ENCODE measurements at places on chromosomes 16 and 17.

GRCh38 chr16:79991969-79992368 lies 391.4 kb upstream of the MAF start:
- DNase-seq = no peak

- DNase-seq = peak; percentile 96
Observed at GRCh38 chr16:29806099-29806579, at the start of gene MAZ. MAZ (plus strand) TSS chr16:29806529; CDS start chr16:29806702, 173 bp downstream.

- no peak for DNase-seq
Observed at GRCh38 chr16:54143934-54144571, 142.5 kb downstream of the IRX3 start.

- no peak for DNase-seq
Observed at GRCh38 chr17:77439189-77440018, 298.6 kb downstream of the SEC14L1 start.

DNA sequence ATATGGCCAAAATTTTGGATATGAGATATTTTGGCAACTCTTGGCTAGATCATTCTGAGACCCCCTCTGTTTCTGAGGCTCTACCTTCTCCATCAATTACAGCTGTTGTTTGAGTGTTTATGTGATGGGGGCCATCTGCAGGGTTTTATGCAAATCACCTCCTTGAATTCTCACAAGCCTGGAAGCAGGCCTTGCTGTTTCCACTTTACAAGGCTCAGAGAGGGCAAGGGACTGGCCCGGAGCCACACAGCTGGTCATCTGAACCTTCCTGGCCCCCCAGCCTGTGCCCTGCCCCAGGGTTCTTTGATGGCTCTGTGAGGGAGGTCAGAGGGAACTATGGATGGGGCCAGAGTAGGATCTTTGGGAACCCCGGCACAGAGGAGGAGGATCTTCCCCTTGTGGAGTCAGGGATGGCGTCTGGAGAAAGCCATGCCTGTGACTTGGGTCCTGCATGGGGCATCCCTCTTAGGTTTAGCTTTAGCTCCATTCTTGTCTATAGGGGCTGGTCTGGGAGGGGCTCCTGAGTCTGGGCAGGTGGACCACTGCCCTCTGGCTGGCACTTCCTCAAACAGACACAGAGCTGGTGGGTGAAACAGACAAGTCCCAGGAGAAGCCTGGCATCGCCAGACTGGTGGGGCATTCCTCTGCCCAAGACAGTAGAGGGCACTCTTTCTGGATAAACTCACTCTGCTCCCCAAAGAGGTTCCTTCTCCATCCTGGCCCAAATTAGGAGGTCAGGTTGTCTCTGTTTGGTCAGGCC lies 26.2 kb downstream of the IL21R start:
- no peak for DNase-seq

DNA sequence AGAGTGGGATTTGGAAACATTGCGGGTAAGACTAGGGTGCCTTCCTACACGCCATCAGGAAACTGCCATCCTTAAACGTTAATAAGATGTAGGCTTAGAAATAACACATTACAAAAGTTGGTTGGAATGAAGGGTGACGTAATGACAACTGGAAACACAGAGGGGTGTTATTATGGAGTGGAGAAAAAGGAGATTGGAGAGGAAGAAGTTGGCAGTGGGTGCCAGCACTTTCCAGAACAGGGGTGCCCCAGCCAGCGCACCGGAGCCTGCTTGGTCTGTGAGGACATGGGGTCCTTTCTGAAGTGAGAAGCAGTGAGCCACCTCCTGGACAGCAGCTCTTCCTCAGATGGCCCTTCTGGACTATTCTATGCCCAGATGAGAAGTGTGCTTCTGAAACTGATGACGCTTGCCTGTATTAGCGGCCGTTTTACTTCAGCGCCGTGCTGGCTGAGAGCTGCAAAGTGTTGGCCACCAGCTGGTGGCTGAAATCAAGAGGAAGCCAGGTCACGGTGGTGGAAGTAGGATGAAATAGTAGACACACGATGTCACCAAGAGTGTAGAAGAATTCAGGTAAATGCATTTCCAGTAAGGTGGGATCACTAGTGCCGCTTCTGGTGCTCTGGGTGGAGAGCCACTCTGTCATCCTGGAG lies 244.8 kb downstream of the NTN1 start:
- no peak for DNase-seq

GRCh38 chr17:83077411-83077810 lies 2.0 kb upstream of the METRNL start:
- DNase-seq = no peak

- DNase-seq = peak; percentile 48
Observed at GRCh38 chr17:48351911-48352332, 78.1 kb downstream of the SKAP1 start.

GRCh38 chr16:87687126-87687910 lies 78.5 kb downstream of the KLHDC4 start:
- no peak for DNase-seq

- DNase-seq = no peak
Observed at GRCh38 chr16:55372792-55373488, 48.9 kb downstream of the IRX6 start.

DNA sequence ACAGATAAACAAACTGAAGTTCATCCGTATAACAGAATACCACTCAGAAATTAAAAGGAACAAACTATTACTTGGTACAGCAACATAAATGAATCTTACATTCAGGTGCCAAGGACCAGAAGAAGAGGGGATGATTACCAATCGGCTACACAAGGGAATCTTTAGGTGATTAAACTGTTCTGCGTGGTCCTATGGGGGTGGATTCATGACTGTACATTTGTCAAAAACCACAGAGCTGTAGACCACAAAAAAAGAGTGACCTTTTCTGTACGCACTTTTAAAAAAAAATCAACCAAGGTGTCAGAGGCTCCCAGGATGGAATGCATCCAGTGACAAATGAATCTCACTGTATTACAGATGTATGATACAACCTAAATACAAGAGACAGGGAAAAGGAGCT lies 110.8 kb downstream of the CDYL2 start:
- no peak for DNase-seq

DNA sequence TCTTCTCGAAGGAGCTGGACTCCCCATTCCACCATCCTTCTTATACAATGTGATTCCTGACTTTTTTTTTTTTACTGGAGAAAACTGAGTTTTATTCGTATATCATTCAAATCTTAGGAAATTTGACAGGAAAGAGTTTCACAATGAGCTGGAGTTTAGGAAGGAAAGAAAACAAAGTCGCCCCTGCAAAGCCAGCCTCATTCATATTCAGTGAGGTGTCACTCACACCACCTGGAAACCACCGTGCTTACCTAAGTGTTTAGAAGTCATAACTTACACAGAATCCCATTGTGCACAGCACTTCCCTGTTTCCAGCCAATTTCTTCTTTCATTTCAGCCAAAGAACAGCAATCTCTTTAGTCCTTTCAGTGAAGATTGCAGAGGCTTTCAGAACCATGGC lies 90.3 kb upstream of the CHMP6 start:
- DNase-seq = no peak

- DNase-seq = no peak
Observed at GRCh38 chr17:35099908-35100307, 19.8 kb downstream of the RAD51D start.

- peak; percentile 90 for DNase-seq
Observed at GRCh38 chr16:23424292-23424958, 28.6 kb downstream of the COG7 start.

GRCh38 chr16:84976644-84977400 lies 34.5 kb downstream of the ZDHHC7 start:
- no peak for DNase-seq

GRCh38 chr16:81693744-81694303 lies 85.3 kb upstream of the PLCG2 start:
- DNase-seq = no peak

DNA sequence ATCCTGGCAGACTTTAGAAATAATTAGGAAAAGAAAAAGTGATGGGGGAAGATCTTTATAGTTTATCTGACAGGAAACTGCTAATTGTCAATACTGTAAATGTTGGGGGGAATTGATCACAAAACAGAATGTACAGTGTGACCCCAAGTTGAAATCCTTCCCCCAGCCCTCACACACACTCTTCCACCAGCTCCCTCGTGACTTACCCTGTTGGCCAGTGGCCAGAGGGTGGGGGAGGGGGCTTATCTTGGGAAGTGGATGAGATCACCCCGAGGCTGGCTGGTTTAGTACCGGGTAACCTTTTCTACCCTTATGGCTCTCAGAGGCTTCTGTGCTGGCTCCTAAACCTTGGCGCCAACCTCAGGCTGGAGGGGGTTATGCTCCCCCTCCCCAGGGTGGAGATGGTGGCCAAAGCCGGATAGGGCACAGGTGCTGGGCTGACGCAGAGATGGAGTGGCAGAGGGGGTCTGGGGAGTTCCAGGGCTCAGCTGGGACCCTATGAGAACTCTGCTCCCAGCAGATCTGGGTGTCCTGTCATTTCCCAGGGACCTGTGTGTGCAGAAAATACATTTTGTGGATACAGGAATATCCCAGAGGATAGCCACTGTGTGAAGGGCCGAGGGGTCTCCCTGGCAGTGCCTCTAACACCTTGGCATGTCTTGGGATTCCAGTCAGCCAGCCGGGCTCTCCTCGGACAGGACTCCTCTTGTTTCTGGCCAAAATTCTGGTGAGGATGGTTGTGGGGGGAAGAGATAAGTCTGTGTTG lies 18.6 kb downstream of the CDH16 start:
- peak; percentile 59 for DNase-seq

- no peak for DNase-seq
Observed at GRCh38 chr16:47392081-47392480, 68.8 kb downstream of the ITFG1 start.

GRCh38 chr17:16037636-16038035 lies 38.0 kb downstream of the TTC19 start:
- no peak for DNase-seq

DNA sequence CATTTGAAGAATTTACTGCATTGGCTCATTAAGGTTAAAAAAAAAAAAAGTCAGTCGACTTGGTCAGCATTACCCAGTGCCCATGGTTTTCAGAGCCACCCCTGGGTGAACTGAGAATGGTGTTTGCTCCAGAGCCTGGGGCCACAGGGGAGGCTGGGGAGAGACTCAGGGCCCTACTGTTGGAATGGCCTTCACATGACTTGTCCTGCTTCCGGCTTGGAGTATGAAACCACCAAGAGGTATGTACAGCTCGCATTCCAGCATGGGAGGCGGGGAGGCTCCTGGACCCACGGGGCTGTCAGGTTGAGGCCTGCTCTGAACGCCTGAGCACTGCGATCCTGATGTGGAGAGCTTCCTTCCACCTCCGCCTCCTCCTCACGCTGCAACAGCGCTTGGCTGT lies 36.8 kb downstream of the MSI2 start:
- DNase-seq = no peak

- no peak for DNase-seq
Observed at GRCh38 chr16:49455991-49456745, 82.6 kb downstream of the C16orf78 start.

DNA sequence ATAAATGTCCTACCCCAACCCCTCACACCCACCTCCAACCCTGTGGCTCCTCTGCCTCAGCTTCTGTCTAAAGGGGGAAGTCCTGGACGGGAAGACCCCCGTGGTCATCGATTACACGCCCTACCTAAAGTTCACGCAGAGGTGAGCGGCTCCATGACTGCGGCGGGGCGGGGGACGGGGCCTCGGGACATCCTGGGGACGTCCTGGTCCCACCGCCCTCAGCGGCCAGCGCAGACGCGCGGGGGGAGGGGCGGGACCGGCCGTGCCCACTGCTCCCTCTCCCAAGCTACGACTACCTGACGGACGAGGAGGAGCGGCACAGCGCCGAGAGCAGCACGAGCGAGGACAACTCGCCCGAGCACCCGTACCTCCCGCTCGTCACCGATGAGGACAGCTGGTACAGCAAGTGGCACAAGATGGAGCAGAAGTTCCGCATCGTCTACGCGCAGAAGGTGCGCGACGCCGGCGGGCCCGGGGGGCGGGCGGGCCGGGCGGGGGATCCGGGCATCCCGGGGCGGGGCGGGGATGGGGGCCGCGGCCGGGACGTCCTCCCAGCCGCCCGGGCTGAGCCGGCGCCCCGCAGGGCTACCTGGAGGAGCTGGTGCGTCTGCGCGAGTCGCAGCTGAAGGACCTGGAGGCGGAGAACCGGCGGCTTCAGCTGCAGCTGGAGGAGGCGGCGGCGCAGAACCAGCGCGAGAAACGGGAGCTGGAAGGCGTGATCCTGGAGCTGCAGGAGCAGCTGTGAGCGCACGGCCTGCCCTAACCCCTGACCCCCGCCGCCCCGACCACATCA lies 6.7 kb downstream of the RUNDC3A start:
- peak; percentile 93 for DNase-seq

- peak; percentile 27 for DNase-seq
Observed at GRCh38 chr17:78972507-78973105, 7.1 kb downstream of the LGALS3BP start.

- DNase-seq = no peak
Observed at GRCh38 chr17:30300818-30301217, 9.1 kb upstream of the BLMH start.

GRCh38 chr17:79915850-79916430 lies 76.7 kb upstream of the CBX4 start:
- peak; percentile 82 for DNase-seq

GRCh38 chr17:73045724-73046123 lies 46.8 kb downstream of the SLC39A11 start:
- DNase-seq = no peak

GRCh38 chr17:246226-246625 lies 64.8 kb upstream of the DOC2B start:
- no peak for DNase-seq

DNA sequence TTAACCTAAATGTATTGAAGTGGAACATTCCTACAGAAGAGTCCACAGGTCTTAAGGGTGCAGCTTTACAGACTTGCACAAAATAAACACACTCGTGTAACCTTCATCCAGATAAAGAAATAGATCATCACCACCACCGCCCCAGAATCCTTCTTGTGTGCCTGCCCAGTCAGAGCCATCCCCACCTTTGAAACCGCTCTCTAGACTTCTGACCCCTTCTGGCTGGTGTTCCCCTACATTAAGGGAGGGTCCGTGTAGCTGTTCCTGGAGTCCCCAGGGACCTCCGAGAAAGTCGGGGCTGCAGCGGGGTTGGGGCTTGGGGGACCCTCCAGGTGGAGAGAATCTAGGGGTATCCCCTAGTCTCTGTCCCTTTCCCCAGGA lies 9.4 kb downstream of the TBX4 start:
- DNase-seq = no peak

GRCh38 chr17:17681744-17682292 lies 560 bp downstream of the RAI1 start:
- DNase-seq = no peak

GRCh38 chr17:2239882-2240430 lies 63.6 kb downstream of the SMG6 start:
- DNase-seq = peak; percentile 50
